ENCODE measurements at places on chromosomes 1 and 21.

DNA sequence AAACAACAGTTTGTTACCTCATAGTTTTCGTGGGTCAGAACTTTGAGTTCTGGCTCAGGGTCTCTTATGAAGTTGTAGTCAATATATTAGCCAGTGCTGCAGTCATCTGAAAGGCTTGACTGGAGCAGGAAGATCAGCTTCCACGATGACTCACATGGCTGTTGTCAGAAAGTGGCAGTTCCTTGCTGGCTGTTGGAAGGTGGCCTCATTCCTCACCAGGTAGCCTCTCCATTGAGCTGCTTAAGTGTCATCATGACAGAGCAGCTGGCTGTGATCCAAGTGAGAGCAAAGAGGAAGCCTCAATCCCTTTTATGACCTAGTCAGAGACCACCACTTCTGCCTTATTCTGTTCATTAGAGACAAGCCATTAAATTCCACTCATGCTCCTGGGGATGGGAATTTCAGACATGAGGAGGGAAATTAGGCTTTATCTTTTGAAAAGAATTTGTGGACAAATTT is 5.6 kb downstream of the OSBPL9 start:
- peak; percentile 39 for DNase-seq

- DNase-seq = no peak
Measured at GRCh38 chr1:9875636-9876000, 34.5 kb downstream of the CTNNBIP1 start.

GRCh38 chr1:183991348-183991747 is 46.2 kb downstream of the COLGALT2 start:
- no peak for DNase-seq

GRCh38 chr1:55965981-55966461 is 613.3 kb downstream of the PLPP3 start:
- DNase-seq = no peak

DNA sequence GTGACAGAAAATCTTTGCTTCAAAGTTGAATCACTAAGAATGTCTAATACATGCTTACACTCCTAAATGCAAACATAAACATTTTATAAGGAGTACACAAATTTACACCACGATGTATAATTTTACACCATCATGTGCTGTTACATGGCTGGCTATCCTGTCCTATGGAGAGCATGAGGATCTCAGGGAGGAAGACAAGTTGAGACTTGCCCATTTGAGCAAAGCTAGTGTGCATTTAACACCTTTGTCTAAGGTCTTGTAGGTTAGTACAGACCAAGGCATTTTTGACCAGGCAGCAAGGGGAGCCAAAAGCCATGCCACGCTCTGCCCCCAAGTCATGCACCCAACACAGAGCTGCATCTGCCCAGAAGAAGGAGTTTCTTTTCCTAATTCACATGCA is 14.5 kb upstream of the COG2 start:
- no peak for DNase-seq
